Astrocyte (in vitro differentiated cells and primary cell): ENCODE measurements at places on chromosomes 7 and 10. TPM values are rescaled to one million over a fixed set of nuclear protein-coding genes. Genes with fewer than 3 reads are reported as not detected.

DNA sequence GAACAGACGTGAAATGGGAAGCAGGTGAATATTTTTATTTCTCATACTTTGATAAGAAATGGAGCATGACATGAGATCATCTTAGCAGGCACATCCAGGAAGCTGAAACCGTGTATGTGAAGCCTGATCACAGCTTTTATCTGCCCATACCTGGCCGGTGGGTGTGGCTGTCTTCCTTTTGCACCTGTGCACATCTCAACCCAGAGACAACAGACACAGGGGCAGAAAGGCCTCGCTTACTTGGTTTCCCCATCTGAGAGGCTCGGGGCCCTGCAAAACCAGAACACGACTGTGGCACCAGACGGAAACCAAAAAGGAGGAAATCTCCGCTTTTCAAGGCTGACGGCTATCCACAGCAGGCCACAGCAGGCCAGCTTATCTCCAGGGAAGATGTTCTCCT is 116.4 kb downstream of the TCERG1L start:
- no peak for DNase-seq
- H3K4me3 ChIP-seq: no peak overlapping the region
- H3K27me3 ChIP-seq: no peaks in the 10 kb centered on the region
- no peak overlapping the region for H3K27ac ChIP-seq
- H3K36me3 ChIP-seq: no peaks in the 10 kb centered on the region
- no peaks in the 10 kb centered on the region for H3K4me1 ChIP-seq

DNA sequence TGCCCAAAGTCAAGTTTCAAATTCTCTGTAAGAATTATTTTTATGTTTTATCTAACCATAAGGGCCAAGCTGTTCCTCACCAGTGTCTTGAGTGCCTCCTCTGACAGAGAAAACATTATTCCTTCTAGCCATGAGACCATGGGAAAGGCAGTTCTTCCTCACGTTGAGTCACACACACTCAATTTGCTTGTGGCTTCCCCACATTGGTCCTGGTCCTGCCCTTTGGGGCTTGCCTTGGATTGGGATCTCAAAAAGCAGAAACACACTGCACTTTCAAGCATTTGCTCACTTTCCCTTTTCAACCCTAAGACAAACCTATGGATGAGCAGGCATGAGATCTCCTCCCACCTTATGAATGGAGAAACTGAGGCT is 248.3 kb upstream of the IGFBP3 start:
- peaks cover 24% of the 10 kb centered on the region for H3K4me1 ChIP-seq
- H3K27me3 ChIP-seq: no peaks in the 10 kb centered on the region

GRCh38 chr7:44962483-44963251 is 16.1 kb downstream of the MYO1G start:
- H3K4me1 ChIP-seq: peaks cover 6% of the 10 kb centered on the region
- H3K27me3 ChIP-seq: no peaks in the 10 kb centered on the region
- no peaks in the 10 kb centered on the region for H3K36me3 ChIP-seq
- DNase-seq: peak; percentile 19

DNA sequence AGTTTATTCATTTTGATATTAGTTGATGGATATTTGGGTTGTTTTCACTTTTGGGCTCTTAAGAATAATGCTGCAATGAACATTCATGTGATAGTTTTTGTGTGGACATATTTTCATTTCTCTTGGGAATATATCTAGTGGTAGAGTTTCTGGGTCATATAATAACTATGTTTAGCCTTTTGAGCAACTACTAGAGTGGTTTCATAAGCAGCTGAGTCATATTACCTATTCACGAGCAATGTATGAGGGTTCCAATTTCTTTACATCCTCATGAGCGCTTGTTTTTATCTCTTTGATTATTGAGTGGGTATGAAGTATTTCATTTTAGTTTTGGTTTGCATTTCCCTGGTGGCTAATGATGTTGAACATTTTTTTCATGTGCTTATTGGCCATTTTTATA is 182.6 kb downstream of the PON1 start:
- H3K36me3 ChIP-seq: no peaks in the 10 kb centered on the region
- H3K4me3 ChIP-seq: no peak overlapping the region
- no peaks in the 10 kb centered on the region for H3K4me1 ChIP-seq
- DNase-seq: peak; percentile 17
- no peaks in the 10 kb centered on the region for H3K27me3 ChIP-seq

- H3K4me1 ChIP-seq: peaks cover 56% of the 10 kb centered on the region
- H3K27me3 ChIP-seq: no peaks in the 10 kb centered on the region
- peaks cover 9% of the 10 kb centered on the region for H3K36me3 ChIP-seq
- peak overlapping the region; percentile 61 for H3K27ac ChIP-seq
These were observed 11.9 kb downstream of the TSPAN14 start for GRCh38 chr10:80465839-80466590.

GRCh38 chr10:116798859-116799258 is 50.4 kb upstream of the ENO4 start:
- no peak overlapping the region for H3K27ac ChIP-seq
- DNase-seq: no peak
- H3K4me1 ChIP-seq: no peaks in the 10 kb centered on the region
- H3K36me3 ChIP-seq: no peaks in the 10 kb centered on the region
- no peak overlapping the region for H3K4me3 ChIP-seq
- H3K27me3 ChIP-seq: no peaks in the 10 kb centered on the region

- no peak overlapping the region for H3K4me3 ChIP-seq
- H3K36me3 ChIP-seq: no peaks in the 10 kb centered on the region
- H3K4me1 ChIP-seq: peaks cover 32% of the 10 kb centered on the region
- H3K27me3 ChIP-seq: no peaks in the 10 kb centered on the region
- H3K27ac ChIP-seq: peak overlapping the region; percentile 57
These were observed 3.1 kb upstream of the ARID5B start for GRCh38 chr10:61898435-61898778.

DNA sequence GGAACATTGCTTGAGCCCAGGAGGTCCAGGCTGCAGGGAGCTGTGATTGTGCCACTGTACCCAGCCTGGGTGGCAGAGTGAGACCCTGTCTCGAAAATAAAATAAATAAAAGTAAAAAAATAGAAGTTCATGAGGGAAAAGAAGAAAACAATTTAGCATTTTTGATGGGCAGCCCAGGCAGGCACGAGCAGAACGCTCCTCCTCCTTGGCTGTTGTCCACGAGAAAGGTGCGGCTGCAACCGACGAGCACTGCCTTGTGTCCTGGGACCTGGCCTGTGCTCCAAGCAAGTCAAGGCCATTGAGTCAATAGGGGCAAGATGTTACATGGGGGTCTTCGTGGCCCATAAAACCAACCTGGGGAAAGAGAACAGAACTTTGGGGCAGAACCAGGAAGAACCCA is 25.6 kb downstream of the EBF3 start:
- H3K27ac ChIP-seq: no peak overlapping the region
- no peak for DNase-seq
- H3K4me3 ChIP-seq: no peak overlapping the region
- no peaks in the 10 kb centered on the region for H3K4me1 ChIP-seq
- H3K36me3 ChIP-seq: no peaks in the 10 kb centered on the region

DNA sequence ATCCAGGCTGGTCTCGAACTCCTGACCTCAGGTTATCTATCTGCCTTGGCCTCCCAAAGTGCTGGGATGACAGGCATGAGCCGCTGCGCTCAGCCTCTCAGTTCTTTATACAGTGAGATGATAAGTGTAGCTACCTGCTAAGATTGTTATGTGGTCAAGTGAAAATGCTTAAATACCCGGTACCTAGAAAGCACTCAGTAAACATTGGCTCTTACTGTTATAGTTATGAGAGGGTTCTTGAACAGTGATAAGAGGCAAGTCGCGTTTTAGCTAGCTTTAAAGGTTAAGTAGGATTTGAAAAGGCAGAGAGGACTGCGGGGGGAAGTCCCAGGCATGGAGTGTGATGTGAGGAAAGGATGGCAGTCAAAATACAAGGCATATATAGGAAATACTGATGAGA is 4.5 kb downstream of the ZKSCAN1 start:
- H3K27me3 ChIP-seq: no peaks in the 10 kb centered on the region
- no peak for DNase-seq
- H3K4me1 ChIP-seq: peaks cover 13% of the 10 kb centered on the region
- no peak overlapping the region for H3K27ac ChIP-seq

DNA sequence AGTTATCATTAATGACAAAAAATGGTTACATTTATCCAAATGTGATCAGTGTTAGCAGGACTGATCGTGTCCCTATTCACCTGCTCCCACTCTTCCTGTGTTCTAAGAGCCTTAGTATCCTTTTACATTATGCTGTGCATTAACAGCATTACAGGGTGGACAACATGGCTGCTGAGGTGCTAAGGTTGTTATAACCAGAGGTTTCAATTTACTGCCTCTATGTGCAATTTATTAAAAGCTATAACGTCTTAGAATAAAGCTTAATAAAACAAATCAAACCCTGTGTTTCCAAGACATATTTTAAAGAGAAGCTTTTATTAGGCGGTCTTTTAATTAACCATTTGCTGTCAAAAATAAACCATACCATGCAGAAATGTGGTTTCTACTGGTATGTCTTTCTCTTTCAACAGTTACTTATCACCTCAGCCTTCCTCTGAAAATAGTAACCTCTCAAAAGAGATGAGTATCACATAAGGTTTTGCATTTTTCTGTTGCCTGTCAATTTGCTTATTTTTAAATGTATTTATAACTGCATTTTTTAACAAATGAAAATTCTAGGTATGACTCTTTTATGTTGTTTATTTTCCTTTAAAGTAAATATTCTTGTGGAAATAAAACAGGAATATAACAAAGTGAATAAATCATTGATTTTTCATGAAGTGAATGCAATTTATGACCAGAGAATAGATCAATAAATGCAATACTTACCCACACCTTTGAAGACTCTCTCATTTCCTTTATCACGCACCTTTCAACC is 849.8 kb upstream of the SORCS1 start:
- no peaks in the 10 kb centered on the region for H3K36me3 ChIP-seq
- H3K27ac ChIP-seq: no peak overlapping the region
- DNase-seq: no peak
- H3K27me3 ChIP-seq: no peaks in the 10 kb centered on the region

- no peak overlapping the region for H3K4me3 ChIP-seq
- no peak overlapping the region for H3K27ac ChIP-seq
- DNase-seq: no peak
- H3K27me3 ChIP-seq: no peaks in the 10 kb centered on the region
- H3K36me3 ChIP-seq: no peaks in the 10 kb centered on the region
- peaks cover 12% of the 10 kb centered on the region for H3K4me1 ChIP-seq
These were observed 32.4 kb downstream of the CCM2 start for GRCh38 chr7:45032421-45032820.

Gene ANAPC16
- total RNA-seq: 44.2 and 47.3 TPM in 2 replicates

Gene FKBP6
- not detected in 2 replicates for total RNA-seq

Gene GPR26
- 0.09 TPM in 1 of 2 replicates, not detected in the other for total RNA-seq

Gene MET
- 7.9 and 8.2 TPM in 2 replicates for total RNA-seq

Gene TAS2R5
- total RNA-seq: 1.3 and 1.5 TPM in 2 replicates
